ENCODE measurements at places on chromosomes 7 and 10.

GRCh38 chr7:142698429-142698828 lies 50.8 kb upstream of the PRSS1 start:
- DNase-seq: no peak

DNA sequence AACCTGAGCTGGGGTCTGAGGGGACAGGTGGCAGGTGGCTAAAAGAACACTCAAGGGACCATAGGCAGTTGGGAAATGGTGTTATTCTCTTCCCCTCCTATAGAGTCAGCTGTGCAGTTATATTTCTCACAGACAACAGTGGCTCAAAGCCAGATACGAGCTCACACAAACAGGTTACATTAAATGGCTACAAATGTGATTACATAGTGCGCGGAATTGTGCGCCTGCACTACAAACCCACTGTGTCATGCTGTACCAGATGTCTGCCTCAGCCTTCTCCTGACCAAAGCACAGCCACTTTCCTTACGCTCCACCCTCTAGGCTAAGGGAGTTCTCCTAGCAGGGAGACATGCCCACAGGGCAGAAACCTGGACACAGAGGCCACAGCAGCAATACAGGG lies 387.2 kb downstream of the CNTNAP2 start:
- DNase-seq: no peak

DNA sequence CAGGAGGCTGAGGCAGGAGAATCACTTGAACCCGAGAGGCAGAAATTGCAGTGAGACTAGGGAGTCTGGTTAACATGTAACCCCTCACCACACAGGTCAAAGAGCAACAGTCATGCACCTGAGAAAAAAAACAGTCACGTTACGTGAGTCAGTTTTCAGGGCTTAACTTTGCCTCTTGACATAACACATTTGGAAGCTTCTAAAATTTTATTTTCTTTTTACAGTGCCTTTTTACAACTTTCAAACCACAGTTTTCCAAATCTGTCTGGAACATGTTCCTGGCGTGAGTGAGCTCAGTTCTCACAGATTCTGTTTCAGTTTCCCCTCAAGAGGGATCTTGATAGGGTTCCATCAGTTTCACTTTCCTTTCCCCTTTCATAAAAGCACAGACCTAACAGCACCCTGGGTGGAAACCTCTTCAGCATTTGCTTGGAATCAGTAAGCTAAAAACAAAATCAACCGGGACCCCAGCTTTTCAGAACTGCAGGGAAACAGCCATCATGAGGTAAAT lies 4.4 kb downstream of the IFIT3 start:
- DNase-seq: no peak

DNA sequence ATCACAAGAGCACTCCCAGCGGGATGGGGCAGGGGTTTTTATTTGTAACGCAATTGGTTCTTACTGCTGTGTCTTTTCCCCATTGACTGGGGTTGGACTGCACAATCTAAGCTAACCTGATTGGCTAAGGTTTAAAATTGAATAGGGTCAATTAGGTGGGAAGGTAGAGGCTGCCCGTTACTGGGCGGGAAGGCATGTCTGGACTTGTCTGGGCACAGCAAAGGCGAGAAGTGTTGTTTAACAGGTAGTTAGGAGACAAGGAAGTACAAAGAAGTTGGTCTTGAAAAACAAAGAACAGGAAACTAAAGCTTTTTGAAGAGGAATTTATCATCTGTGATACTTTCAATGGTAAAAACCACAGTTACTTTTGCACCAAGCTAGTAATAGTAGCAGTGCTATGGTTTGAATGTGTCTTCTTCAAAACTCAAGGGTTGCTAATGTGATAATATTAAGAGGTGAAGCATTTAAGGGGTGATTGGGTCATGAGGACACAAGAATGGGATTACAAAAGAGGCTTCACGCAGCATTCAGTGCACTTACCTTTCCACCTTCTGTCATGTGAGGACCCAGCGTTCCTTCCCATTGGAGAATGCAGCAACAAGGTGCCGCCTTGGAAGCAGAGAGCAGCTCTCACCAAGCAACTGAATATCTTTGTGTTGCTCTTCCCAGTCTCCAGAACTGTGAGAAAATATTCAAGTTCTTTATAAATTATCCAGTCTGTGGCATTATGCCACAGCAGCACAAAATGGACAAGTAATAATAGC lies 875.5 kb upstream of the SORCS1 start:
- no peak for DNase-seq

- DNase-seq: no peak
Observed at GRCh38 chr7:46165276-46165675, 244.2 kb upstream of the IGFBP3 start.

GRCh38 chr10:116536810-116537209 lies 8.9 kb upstream of the PNLIP start:
- no peak for DNase-seq

DNA sequence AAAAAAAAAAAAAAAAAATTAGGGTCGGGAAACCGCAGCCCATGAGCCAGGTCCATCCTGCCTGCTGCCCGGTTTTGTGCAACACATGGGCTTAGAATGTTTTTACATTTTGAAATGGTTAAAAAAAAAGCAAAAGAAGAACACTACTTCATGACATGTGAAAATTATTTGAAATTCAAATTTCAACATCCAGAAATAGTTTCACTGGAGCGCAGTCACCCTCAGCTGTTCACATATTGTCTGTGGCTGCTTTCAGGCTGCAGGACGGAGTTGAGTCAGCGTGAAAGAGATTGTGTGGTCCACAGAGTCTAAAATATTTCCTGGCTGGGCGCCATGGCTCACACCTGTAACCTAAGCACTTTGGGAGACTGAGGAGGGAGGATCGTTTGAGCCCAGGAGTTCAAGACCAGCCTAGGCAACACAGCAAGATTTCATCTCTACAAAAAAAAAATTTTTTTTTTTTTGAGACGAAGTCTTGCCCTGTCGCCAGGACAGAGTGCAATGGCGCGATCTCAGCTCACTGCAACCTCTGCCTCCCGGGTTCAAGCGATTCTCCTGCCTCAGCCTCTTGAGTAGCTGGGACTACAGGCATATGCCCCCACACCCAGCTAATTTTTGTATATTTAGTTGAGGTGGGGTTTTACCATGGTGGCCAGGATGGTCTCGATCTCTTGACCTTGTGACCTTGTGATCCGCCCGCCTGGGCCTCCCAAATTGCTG lies 63.9 kb upstream of the ECHDC3 start:
- DNase-seq: no peak

- no peak for DNase-seq
Observed at GRCh38 chr10:42983591-42983990, 93.3 kb upstream of the RET start.

DNA sequence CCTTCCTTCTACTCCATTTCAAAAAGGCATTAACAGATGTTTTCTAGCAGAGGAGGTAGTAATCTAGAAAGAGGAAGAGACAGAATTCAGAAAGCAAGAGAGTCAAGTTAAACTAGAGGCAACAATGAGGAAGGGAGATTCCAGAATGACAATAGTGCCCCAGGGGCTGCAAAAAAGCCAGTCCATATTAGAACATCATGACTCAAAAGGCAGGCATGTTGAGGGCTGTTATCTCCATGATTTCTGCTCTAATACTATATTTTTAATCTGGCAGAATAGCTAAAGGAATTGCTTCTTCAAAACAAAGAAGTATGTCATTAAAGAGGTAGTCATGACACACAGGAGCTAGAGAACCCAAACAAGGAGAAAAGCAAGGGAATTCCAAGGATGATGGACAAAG lies 599.6 kb downstream of the INHBA start:
- DNase-seq: no peak

GRCh38 chr7:42831718-42832522 lies 80.0 kb downstream of the C7orf25 start:
- DNase-seq: no peak
